AML-193 (cell line): ENCODE measurements at places on chromosomes 4 and X.

- no peak for DNase-seq
Observed at GRCh38 chr4:41572516-41572915, 34.6 kb downstream of the LIMCH1 start.

DNA sequence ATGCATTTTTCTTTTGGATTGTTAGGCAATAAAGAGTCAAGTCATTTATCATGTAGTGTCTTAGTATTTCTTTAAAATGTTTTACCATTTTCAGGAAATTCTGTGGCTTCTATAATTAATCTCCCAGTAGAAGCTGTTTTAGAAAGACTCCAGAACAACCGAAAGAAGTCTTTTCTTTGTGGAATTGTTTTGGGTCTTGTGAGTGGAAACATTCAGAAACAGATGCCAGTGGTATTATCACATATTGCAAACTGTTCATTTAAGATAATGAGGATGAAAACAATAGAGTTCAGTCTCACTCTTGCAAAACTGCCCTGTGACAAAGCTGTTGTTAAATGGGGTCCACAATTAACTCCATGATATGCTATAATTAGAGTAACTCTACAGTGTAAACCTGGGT, 211.2 kb upstream of the KIT start:
- DNase-seq = no peak

DNA sequence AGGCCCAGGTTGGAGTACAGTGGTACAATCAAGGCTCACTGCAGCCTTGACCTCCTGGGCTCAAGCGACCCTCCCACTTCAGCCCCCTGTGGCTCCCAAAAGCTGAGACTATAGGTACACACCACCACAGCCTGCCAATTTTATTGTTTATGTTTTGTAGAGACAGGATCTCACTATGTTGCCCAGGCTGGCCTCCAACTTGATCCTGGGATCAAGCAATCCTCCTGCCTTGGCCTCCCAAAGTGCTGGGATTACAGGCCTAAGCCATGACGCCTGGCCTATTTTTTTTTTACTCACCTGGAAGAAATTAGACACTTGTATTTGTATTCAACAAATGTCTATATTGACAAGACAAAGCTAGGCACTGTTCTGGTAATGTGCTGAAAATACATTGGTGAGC, 25.1 kb downstream of the FAM156A start:
- no peak for DNase-seq

GRCh38 chrX:39766085-39766726, 331.6 kb downstream of the BCOR start:
- DNase-seq = no peak

DNA sequence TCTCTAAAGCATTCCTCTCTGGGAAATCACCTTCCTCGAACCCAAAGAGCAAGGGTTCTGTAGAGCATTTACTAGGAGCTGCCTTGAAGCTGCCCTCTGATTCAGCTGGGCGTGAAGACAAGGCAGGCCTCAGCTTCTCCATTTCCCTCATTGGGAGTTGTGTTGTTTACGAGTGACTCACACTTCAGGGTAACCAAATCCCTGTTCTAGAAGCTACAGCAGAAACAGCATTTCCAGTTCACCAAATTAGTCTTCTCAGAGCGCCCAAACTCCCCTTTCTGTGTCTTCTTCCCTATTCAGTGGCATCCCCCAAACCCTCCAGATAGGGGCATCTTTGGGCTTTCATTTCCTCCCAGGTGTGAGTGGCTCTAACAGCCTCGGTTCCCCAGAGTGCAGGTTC, 863 bp upstream of the XPNPEP2 start:
- no peak for DNase-seq

GRCh38 chr4:23516716-23517115, 373.1 kb downstream of the PPARGC1A start:
- DNase-seq = no peak

DNA sequence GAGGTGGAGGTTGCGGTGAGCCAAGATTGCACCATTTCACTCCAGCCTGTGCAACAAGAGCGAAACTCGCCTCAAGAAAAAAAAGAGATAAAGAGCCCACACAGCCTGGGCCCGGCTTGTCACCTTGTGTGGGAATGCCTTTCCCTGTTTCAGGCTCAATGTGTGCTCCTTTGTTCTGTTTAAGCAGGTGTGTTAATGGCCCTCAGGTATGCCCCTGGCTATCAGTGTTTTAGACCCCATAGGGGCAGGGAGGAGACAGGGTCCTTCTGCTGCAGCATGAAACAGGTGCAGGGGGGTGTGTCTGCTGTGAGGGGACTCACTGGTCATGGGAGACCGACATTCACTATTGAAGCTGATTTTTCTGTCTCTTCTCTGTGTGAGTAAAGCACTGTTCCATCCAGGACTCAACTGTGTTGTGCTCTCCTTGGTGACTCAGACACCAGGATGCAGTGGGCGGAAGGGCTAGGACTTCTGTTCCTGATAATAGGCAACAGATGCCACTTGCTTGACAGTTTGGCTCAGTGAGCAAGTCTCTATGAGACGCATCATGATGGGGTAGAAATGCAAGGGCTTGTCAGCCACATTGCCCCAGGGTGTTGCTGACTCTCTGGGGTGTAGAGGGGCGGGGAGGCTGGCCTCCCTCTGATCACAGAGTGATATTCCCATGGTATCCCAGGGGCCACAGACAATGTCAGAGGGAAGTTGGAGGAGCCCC, 15.6 kb upstream of the LAP3 start:
- no peak for DNase-seq

GRCh38 chr4:188867796-188868195, 728.6 kb downstream of the TRIML1 start:
- DNase-seq = no peak

- DNase-seq = no peak
Observed at GRCh38 chr4:28490669-28491068, 1630.0 kb downstream of the STIM2 start.

- DNase-seq = peak; percentile 33
Observed at GRCh38 chr4:101288365-101289145, 58.8 kb downstream of the PPP3CA start.

DNA sequence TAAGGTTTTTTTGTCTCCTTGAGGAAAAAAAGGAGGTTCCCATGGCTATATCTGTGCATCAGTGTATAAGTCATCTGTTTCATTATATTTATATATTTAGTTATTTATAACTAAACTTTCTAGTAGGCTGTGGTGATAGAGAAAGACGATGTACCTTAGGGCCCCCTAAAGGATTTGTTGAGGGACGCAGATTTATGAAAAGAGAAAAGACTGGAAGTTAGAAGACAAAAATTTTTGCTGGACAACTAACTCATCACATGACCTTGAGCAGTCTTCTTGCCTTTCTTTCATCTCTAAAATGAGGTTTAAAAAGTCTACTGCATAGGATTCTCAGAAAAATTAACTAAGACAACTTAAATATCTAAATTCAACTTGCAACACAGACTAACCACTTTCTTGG, 6.1 kb downstream of the GASK1B start:
- DNase-seq = no peak

DNA sequence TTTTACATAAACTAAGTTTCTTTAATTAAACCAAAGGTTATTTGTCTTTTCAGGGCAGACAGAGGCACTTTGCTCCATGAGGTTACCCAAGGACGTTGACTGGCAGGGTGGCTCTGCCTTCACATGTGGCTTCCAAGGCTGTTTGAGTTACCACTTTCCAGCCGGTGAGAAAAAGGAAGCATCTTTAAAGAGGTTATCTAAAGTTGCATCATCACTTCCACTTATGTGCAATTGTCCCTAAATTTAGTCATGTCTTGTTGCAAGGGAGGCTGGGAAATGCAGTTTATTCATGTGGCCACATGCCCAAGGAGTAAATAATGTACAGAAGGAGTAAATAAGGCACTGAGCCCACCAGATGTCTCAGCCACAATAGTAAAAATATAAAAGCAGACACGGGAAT, 29.0 kb upstream of the RAP1GDS1 start:
- DNase-seq = peak; percentile 96

DNA sequence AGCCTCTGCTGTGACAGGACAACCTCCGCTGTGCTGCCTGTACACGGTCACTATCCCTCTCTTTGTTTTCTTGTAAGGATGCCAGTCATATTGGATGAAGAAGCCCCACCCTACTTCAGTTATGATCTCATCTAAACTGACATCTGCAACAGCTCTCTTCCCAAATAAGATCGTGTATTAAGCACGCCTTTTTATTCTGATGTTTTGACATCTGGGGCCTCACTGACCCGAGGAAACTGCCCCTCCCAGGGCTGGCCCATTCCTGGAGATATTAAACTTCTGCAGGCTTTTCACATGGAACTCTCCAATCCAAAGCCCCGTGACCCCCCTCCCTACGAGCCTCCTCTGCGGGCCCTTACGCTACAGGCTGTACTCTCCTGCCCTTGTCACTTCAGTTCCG, 232.0 kb downstream of the ARHGAP10 start:
- no peak for DNase-seq

DNA sequence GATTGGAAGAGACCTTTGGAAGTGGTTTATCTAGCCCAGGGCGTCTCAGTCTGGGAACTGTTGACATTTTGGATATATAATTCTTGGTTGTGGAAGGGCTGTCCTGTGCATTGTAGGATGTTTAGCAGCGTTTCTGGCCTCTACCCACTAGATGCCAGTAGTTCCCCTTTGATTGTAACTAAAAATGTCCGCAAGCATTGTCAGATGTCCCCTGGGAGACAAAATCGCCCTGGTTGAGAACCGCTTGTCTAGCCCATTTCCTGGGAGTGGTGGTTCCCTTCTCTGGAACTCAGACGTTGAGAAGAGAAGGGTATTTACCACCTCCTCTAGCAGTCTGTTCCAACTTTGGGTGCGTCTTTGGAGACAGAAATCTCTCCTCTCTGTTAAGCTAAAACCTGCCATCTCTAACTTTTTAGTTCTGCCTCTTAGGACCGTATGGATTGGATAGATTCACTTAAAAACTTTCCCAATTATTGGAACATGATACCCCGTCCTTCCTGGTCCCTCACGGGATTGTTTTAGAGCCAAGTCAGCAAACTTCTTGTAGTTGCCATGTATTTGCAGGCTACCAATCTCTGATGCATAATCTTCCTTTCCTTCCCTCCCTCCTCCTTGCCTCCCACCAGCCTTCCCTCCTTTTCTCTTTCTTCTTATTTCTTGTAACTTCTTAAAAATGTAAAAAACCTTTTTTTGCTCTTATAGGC, 13.9 kb downstream of the TMEM165 start:
- no peak for DNase-seq

DNA sequence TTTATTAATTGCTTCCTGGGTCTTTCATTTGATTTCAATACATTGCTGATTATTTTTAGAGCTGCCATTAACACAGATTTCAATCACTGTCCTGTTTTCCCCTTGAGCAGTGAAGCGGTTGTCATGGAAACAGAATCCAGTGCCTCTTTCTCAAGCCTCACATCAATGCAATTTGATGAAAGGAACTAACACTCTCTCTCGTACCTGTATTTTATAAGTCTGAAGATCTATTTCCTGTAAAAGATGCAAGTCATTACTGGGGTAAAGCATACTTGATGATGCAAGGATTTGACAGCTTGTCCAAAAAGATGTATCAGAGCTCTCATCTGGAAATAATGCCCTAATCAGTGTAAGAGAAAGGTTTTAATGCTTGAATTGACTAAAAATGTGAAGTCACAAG, 17.9 kb upstream of the GASK1B start:
- no peak for DNase-seq

- DNase-seq = no peak
Observed at GRCh38 chr4:92198711-92199110, 105.1 kb upstream of the GRID2 start.

GRCh38 chr4:15563871-15564270, 91.3 kb downstream of the FBXL5 start:
- DNase-seq = no peak

DNA sequence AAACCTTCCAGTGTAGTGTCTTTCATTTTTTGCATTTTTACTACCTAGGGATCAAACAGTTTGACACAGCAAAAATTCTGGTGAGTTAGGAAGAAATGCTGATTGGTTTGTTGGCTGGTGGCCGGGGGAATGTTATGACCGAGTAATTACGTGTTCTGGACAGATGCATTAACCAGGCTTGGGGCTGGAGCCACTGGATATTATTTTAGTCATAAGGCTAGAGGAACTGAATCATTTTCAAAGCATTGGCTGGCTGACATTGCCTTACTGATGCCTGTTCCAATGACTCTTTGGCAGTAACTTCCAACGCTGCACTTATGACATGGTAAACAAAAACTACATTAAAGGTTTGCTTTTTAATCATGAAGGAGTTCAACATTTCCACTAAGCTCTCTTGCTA, 84.6 kb downstream of the FBXO8 start:
- DNase-seq = no peak

GRCh38 chr4:4488405-4489404, 53.1 kb downstream of the STX18 start:
- peak; percentile 80 for DNase-seq

- DNase-seq = no peak
Observed at GRCh38 chrX:48676893-48677270, 6.7 kb upstream of the WAS start.

DNA sequence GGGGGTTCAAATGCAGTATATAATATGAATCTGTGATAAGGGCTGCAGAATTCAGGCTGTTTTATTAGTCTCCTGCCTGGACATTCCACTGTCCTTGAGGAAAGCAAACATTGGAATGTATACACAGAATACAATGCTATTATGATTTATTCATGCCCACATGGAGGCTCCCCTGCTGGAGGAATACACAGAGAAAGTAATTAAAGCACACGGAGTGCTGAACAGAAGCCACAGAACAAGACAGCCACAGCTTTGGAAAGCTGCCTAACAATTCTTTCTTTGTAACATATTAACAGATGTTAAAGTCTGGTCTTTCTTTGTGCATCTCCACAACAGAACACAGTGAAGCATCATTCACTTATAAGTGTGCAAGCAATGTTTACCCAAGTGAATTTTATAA, 155.8 kb downstream of the ARAP2 start:
- DNase-seq = no peak

- no peak for DNase-seq
Observed at GRCh38 chr4:153275380-153276276, 68.9 kb upstream of the MND1 start.

DNA sequence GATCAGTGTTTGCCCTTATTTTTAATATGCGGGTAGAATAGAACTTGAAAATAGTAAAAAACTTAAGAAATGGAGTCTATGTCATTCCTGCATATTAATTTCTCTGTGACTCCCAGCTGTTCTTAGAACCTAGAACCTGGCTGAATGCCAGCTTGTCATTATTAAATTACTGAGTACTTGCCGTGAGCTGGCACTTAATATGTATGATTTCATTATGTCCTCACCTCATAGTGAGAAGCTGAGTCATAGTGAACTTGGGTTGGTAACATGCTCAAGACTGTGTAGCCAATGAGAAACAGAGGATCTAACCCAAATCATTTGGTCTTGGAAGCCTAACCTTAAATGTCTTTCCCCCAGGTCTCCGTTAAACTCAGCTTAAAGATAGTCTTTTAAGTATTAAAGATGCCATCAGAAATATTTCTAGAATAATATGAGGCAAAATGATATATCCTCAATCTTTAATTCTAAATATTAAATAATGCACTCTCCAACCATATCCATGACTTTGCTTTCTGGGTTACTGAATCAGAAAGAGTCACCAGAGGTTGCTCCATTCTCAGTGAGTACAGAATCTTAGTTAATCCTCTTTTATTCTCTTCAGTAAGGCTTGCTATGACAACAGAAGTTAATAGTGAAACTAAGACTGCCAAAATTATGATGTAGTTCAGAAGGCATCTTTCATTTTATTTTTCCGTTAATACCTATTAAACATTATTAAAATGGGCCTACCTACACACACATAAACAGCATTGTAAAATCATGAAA, 58.6 kb upstream of the TLL1 start:
- no peak for DNase-seq
